ENCODE measurements at places on chromosomes 13 and 19. TPM values are rescaled to one million over a fixed set of nuclear protein-coding genes. Genes with fewer than 3 reads are reported as not detected.

ZNF888 gene
- 1.6 TPM for polyA plus RNA-seq

PCDH20 gene
- not detected for polyA plus RNA-seq

PSG3 gene
- polyA plus RNA-seq = 0.10 TPM

TFDP1 gene
- polyA plus RNA-seq = 122 TPM

AMH gene
- not detected for polyA plus RNA-seq

IL12RB1 gene
- polyA plus RNA-seq = not detected

ZNF625 gene
- polyA plus RNA-seq = 2.4 TPM

REXO1 gene
- polyA plus RNA-seq = 4.9 TPM

TPTE2 gene
- not detected for polyA plus RNA-seq

ZNF234 gene
- 4.7 TPM for polyA plus RNA-seq

PLK5 gene
- not detected for polyA plus RNA-seq

CD33 gene
- polyA plus RNA-seq = 0.30 TPM

ONECUT3 gene
- polyA plus RNA-seq = not detected

STOML3 gene
- polyA plus RNA-seq = not detected

CALR3 gene
- polyA plus RNA-seq = not detected

ZNF681 gene
- 1.1 TPM for polyA plus RNA-seq

TGDS gene
- polyA plus RNA-seq = 14.2 TPM
